ENCODE measurements at places on chromosomes 4 and X.

DNA sequence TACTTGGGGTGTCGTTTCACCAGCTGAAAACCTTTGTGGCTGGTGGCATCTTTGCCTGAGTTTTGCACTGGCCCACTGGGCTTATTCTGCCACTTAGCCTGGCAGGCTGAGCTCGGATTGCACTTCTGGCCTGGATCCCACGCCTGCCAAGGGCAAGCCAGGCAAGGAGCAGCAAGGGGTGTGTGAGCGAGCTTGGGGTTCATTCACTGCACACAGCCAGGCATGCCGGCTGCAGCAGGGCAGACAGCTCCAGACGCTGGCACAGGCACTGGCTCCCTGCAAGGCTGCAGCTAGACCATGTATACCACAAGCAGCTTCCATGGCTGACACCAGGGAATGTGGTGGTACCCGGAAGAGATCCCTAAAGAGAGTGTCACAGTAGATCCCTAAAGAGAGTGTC, 476.3 kb downstream of the EPHA5 start:
- no peak for DNase-seq

DNA sequence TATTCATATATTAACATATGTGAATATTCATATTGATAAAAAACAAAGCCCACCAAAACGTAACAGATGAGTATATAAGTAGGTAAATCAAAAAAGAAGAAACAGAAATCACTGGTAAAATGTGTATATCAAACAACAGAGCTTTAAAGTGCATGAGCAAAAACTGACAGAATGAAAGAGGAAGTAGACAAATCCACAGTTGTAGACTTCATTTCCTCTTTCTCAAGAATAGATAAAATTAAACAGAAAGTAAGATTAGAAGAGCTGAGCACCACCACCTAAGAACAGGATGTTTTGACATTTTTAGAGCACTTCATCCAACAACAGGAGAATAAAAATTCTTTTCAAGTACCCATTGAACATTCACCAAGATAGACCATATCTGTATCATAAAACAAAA, 64.6 kb downstream of the CNKSR2 start:
- no peak for DNase-seq

DNA sequence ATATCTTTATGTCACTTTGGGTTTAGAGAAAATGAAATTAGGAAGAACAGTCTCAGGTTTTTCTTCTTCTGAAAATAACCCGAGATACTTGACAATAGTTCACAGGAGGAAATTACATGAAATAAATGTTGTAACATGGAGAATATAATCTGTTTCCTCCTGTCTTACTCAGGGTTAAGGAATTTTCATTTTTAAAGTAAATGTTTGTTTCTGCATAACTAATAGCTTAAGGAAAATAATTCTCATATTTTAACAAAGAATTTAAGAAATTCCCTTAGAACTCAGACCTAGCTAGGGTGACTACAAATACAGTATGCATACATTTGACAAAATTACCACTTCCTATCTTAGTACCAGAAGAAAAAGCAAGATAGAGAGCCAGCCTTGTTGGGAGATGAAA, 17.2 kb upstream of the SPRY1 start:
- DNase-seq, result no peak

DNA sequence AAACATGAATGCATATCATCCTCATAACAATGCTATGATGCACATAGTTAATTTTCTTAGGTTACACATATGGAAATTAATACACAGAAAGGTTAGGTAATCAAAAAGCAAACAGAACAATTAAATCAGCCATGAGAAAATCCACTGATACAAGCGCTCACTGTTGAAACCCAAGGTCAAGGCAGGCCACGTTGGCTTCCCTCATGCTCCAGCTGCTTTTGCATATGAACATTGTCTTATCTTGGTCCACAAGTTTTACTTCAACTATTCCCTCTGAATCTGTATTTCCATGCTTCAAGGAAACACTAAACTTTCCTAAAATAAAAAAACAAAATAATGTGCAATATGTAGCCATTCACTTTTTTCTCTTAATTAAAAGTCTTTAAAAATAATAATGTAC, 34.5 kb upstream of the PLA2G12A start:
- DNase-seq, result no peak

DNA sequence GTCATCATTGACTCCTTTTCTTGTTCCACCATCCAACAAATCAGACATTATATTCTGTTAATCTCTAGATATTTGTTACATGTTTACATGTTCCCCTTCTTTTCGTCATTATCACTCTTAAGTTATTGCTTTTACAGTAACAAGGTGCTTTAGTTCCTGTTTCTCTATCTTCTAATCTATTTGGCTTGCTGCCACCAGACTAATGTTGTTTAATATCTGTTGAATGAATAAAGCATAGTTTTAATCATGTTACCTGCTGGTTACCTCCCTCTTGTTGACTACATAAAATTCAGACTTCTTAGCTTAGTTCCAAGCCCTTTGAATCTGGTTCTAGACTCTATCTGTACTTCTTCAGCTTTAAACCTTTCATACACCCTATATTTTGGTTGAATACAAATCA, 129.8 kb upstream of the TRIM2 start:
- DNase-seq, result no peak

DNA sequence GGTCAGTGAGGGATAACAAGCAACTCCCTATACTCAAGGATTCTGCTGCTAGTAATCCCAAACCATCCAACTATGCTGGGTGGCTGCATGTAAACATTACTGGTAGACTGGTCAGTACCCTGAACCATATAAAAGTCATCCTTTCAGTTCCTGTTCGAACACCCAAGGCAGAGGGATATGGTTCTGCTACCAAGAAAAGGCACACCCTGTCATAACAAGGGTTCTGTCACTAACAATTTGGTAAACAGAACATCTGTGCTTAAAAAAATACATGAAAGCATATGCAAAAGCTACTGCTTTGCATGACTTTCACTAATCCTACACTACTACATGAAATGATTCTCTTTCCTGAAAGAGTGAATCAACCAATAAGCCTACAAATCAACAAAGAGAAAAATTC, 76.8 kb upstream of the MCF2 start:
- DNase-seq, result no peak
